ENCODE measurements at places on chromosomes 5 and 9. TPM values are rescaled to one million over a fixed set of nuclear protein-coding genes. Genes with fewer than 3 reads are reported as not detected.

PCA3 gene
- polyA plus RNA-seq, result 0.86 TPM

COL15A1 gene
- polyA plus RNA-seq, result 4.2 TPM

SV2C gene
- polyA plus RNA-seq, result 1.6 TPM

NOTCH1 gene
- polyA plus RNA-seq, result 1.8 TPM

CDC25C gene
- 5.7 TPM for polyA plus RNA-seq

All from small intestine (tissue), 16 donors.